ENCODE measurements at places on chromosomes 1 and 21.

- DNase-seq: no peak
Measured at GRCh38 chr1:21801100-21801499, 11.0 kb upstream of the LDLRAD2 start.

GRCh38 chr1:30916296-30916695, 7.7 kb upstream of the SDC3 start:
- no peak for DNase-seq

DNA sequence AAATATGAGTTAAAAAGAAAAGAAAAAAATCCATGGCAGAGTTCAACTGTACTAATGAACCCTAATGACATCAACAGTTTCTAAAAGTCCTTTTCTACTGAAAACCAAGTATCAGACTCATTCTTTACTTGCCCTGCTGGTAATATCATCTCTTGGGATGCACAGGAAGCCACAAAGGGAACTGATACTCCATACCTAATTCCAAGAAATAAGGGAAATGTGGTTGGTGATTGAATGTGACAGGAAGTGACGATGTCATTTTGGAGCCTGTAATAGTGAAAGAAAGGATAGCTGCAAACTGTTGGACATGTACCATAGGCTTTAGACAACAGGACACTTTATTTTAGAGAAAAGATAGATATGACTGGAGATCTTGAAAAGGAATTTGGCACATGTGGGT, 98.7 kb upstream of the VAV3 start:
- no peak for DNase-seq

- no peak for DNase-seq
Measured at GRCh38 chr21:28310171-28310685, 682.4 kb downstream of the LTN1 start.

DNA sequence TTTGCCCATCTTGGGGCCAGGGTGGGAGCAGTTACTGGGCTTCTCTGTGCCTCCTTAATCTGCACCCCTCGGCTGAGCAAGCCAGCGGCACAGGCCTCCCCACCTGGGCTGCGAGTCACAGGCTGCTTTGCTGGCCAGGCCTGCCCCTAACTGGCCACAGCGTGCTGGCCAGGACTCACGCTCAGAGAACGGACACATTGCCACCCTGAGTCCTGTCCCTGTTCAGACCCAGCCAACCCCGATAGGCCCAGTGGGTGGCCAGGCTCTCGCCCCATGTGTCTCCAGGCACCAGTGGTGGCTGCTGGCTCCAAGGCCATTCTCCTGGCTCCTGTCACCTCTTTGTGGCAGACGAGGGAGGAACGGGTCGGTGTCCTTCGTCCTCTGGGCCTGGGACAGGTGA, 61.3 kb downstream of the MORN1 start:
- DNase-seq: no peak

DNA sequence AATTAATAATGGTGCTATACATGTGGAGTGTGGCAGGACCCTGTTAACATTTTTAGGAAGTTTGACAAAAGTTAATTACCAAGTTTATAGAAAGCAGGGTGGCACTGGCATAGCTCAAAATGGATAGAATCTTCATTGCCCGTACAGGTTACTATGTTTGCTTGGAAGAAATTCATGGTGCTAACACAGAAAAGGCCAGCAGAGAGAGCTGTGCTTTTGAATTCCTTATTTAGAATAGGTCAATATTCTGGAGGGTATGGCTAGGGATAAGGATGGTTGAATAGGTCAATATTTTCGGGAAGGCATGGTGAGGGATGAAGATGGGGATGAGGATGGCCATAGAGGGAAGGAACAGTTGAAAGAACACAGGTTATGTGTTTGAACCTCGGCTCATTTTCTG, 345.1 kb downstream of the LMO4 start:
- no peak for DNase-seq

Data from stimulated activated CD4-positive, alpha-beta T cell treated with anti-CD3 and anti-CD28 coated beads, Interleukin-1b, Interleukin-23, amount 100 ng/mL, for 48 hours (primary cell).